ENCODE measurements at places on chromosomes 4 and X. TPM values are rescaled to one million over a fixed set of nuclear protein-coding genes. Genes with fewer than 3 reads are reported as not detected.

RTL5 gene
- total RNA-seq: 3.3 TPM

- no peak overlapping the region for H3K27ac ChIP-seq
- no peak overlapping the region for H3K4me3 ChIP-seq
- H3K4me1 ChIP-seq: no peaks in the 10 kb centered on the region
- H3K36me3 ChIP-seq: no peaks in the 10 kb centered on the region
Measured at GRCh38 chr4:176016601-176017000, 49.0 kb upstream of the WDR17 start.

MAGEB5 gene
- total RNA-seq: not detected

SORCS2 gene
- total RNA-seq: 1.3 TPM

DNA sequence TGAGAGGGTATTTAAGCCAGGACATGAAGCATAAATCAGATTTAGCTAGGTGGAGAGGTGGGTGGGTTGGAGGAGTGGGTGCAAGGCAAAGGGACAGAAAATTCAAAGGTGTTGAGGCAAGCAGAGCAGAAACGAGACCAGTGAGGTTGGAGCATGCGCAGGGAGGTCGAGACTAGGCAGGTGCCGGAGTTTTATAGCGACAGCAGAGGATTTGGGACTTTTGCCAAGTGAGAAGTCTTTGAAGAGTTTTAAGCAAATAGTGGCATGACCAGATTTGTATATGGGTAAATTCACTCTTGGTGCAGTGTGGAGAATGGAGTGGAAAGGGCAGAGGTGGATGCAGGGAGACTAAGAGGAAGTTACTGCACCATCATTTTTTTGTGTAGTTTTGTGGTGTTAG lies 107.0 kb upstream of the TLR2 start:
- no peak for DNase-seq
- H3K27ac ChIP-seq: no peak overlapping the region
- no peaks in the 10 kb centered on the region for H3K27me3 ChIP-seq
- H3K4me1 ChIP-seq: peaks cover 4% of the 10 kb centered on the region
